ENCODE measurements at places on chromosomes 6 and 20.

- no peak for DNase-seq
These were observed at the start of gene MUC22 for GRCh38 chr6:31010393-31011060. TSS of gene MUC22 (plus strand) at chr6:31010474. CDS start at chr6:31010707, 233 bp downstream.

DNA sequence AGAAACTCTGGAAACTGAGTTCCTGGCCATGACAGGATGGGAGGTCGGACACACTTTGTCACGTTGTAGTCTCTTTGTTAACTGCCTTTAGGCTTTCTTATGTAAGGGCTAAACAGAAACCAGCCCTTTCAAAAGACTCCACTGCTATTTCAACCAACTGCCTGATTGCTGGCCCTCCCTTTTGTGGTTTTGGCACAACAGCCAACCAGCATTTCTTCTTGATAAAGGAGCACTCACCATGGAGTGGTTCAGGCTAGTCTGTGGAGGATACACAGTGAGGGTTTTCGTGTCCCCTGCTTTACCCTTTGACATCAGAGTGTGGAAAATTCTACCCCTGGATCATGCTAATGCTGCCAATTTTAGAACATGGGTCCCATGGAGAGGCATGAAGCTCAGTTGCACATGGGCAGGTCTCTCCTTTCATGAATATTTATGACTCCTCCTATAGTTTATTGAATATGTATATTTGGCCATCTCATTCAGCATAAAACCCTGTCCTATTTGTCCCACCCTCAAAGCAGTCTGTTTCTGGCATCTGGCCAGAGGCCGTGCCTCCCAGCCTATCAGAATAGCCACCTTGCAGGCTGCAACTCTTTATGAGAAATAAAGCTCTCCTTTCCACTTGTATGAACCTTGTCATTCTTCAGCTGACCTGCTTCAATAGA is 148.3 kb downstream of the HS3ST5 start:
- DNase-seq = no peak

- no peak for DNase-seq
These were observed 104.1 kb downstream of the PRIM2 start for GRCh38 chr6:57421503-57421902.

DNA sequence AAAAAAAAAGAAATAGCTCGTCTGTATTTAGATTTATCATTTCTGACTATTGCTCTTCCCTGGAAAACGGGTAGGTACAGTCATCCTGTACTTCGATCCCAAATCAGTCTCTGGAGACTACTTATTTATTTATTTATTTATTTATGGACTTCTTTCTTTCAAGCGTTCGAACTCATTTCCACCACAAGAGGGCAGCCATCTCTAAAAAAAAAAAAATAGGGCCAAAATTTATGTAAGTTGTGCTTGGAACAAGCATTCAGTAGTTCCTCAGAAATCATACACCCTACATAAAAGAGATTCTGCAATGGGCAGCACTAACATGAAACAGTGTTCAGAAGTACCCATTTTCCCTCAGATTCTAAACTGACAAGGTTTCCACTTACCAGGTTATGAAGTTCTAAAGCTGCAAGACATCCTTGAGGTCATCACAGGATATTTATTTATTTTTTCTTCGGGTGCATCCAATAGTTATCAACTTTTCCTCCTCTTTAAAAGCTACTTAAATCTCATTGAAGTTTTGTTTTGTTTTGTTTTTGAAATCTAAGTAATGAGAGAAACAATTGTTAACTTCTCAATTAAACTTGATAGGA is 1.9 kb upstream of the BMP2 start:
- DNase-seq = no peak

DNA sequence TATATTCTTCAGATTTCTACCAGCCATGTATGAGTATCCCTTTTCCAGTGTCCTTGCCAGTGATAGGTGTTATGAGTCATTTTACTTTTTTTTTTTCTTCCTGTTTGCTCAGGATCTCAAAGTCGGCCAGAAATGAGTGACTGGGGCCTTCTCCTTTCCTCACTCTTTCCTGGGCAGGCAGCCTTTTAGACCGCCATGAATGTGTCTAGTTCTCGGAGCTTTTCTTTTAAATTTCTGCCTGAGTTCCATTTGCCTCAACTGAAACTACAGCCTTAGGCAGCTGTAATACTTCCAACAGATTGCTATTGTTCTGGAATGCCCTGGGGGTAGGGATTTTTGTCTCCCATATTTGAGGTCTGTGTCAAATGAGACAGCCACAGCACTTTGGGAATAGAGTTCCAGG is 83.7 kb downstream of the STXBP5 start:
- no peak for DNase-seq

GRCh38 chr6:147248859-147249258 is 44.6 kb downstream of the STXBP5 start:
- no peak for DNase-seq

- no peak for DNase-seq
These were observed 3.8 kb downstream of the GID8 start for GRCh38 chr20:62941792-62942191.

GRCh38 chr6:26022132-26022472 is 59.5 kb downstream of the TRIM38 start:
- no peak for DNase-seq

- DNase-seq = no peak
These were observed 156.2 kb downstream of the RNASET2 start for GRCh38 chr6:166800137-166800536.

GRCh38 chr20:48384147-48384818 is 443.5 kb downstream of the PREX1 start:
- DNase-seq = no peak

GRCh38 chr6:41071501-41071922 is 644 bp downstream of the OARD1 start:
- peak; percentile 61 for DNase-seq

DNA sequence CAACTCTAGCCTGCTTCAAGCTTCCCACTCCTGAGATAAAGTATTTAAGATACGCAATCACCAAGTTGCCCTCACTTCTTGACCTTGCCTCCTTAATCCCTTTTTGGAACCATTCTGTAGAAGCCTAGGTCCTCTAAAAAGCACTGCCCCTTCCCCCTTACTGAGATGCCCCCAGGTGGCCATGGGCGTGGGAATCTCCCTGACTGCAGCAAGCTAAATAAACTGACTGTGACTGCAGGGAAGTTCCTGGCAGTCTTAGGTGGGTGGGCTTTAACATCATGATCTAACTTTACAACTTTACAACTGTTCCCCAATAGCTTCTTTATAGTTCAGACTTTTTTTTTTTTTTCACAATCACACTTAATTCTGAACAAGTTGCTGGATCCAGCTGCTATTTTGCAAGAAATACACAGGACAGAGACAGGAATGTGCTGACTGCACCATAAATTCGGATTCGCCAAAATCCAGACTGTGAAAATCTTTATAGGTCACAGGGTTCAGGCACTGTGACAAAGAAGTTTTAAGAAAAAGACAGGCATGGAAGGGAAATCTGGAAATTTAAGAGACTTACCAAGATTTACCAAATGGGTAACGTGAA is 344.2 kb upstream of the SULF2 start:
- no peak for DNase-seq

DNA sequence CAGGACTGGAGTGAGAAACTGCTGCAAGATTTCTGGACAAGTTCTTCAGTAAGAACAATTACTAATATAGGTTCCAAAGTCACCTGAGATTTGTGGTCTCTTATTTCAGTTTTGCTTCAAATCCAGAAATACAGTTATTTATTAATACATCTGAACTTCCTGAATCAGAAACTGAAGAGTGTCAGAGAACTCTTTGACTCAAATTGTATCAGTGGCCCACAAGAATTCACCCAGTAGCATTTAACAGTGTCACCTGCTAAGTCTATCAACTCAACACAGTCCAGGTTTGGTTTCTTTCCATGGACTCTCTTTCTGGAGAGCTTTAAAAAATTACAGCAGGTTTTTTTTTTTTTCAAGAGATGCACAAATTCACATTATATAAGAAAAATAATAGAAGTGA is 18.8 kb upstream of the NHSL1 start:
- no peak for DNase-seq

DNA sequence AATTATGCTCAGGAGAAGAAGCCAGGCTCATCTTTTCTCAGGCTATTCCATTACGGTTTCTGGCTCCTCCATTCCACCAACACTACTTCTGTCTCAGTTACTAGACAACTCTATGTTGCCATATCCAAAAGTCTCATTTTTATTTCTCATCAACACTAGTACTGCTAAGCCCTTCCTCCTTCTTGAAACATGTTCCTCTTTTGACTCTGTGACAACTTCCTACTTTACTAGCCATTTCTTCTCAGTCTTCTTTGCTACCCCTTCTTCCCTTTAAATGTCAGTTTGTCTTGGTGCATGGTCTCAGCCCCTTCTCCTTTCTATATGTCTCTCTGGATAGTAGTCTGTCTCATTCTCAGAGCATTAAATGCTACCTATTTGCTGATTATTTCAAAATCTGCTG is 7.1 kb upstream of the ADGRG6 start:
- DNase-seq = no peak

- DNase-seq = no peak
These were observed 11.1 kb downstream of the ULBP1 start for GRCh38 chr6:149974825-149975224.
